Left lung (tissue), 14 donors: ENCODE measurements at places on chromosomes 1 and 21. TPM values are rescaled to one million over a fixed set of nuclear protein-coding genes. Genes with fewer than 3 reads are reported as not detected.

SPATA45 gene
- total RNA-seq, result not detected

OR10J5 gene
- not detected for total RNA-seq

- H3K36me3 ChIP-seq, result no peaks in the 10 kb centered on the region
- H3K4me1 ChIP-seq, result peaks cover 20% of the 10 kb centered on the region
- H3K4me3 ChIP-seq, result no peak overlapping the region
- no peak overlapping the region for H3K27ac ChIP-seq
These were observed 11.6 kb upstream of the EPB41 start for GRCh38 chr1:28902738-28903137.

LCE3D gene
- total RNA-seq, result not detected

- no peak overlapping the region for H3K27ac ChIP-seq
- no peaks in the 10 kb centered on the region for H3K27me3 ChIP-seq
- H3K4me1 ChIP-seq, result no peaks in the 10 kb centered on the region
- H3K36me3 ChIP-seq, result no peaks in the 10 kb centered on the region
- DNase-seq, result no peak
These were observed 5.5 kb downstream of the ZBTB18 start for GRCh38 chr1:244056577-244056976.

- peak overlapping the region; percentile 48 for H3K27ac ChIP-seq
- H3K36me3 ChIP-seq, result no peaks in the 10 kb centered on the region
- DNase-seq, result peak; percentile 92
- H3K4me3 ChIP-seq, result peak overlapping the region; percentile 30
- peaks cover 17% of the 10 kb centered on the region for H3K27me3 ChIP-seq
- no peaks in the 10 kb centered on the region for H3K4me1 ChIP-seq
These were observed 58.0 kb downstream of the RBM11 start for GRCh38 chr21:14273736-14274538.

SLC27A3 gene
- 56.5 TPM for total RNA-seq

DNA sequence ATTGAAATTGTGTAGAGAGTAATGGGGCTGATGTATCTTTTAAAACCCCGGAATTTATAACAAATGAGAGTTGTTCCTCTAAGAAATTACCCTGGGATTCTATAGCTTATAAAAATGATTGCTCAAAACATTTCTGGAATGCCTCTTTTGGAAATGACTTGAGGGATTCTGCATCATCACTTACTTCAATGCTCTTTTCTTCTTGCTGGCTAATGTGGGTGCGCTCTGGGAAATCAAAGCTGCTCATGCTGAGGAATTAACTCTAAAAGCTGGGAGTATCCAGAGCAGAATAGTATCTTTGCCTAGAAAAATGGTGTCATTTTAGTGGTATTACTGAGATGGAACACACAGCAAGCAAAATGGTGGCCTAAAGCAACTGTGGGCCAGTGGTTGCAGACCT lies 23.0 kb upstream of the TBX15 start:
- no peak overlapping the region for H3K27ac ChIP-seq
- H3K27me3 ChIP-seq, result peaks cover 48% of the 10 kb centered on the region
- H3K36me3 ChIP-seq, result no peaks in the 10 kb centered on the region
- DNase-seq, result no peak
- H3K4me1 ChIP-seq, result peaks cover 6% of the 10 kb centered on the region

DNA sequence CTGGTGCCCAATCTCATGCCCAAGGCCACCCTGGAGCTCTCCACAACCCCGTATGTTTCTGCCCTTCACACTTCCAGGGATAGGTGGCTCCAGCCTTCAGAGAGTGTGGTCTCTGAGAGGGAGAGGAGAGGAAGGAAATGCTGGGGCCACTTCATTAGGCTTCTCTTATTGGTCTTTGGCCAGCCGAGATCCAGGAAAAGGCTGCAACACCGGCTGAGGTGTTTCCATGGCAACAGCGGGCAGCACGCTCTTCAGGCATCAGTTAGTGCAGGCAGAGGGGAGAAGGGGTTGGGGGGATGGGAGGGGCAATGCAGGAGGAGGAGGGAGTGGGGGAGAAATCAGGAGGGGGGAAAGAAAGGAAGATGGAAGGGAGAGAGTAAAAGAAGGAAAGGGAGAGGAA lies 275.1 kb upstream of the GJB5 start:
- no peak for DNase-seq
- no peak overlapping the region for H3K4me3 ChIP-seq
- H3K4me1 ChIP-seq, result no peaks in the 10 kb centered on the region
- no peaks in the 10 kb centered on the region for H3K36me3 ChIP-seq

C1orf116 gene
- 101 TPM for total RNA-seq

ARHGEF19 gene
- 10.4 TPM for total RNA-seq

NUDT4B gene
- 2.5 TPM for total RNA-seq

PLEKHN1 gene
- 3.8 TPM for total RNA-seq

GRCh38 chr1:226029093-226029496 lies 30.0 kb upstream of the SDE2 start:
- no peaks in the 10 kb centered on the region for H3K36me3 ChIP-seq
- H3K4me1 ChIP-seq, result no peaks in the 10 kb centered on the region
- DNase-seq, result no peak
- H3K27ac ChIP-seq, result peak overlapping the region; percentile 65

DNA sequence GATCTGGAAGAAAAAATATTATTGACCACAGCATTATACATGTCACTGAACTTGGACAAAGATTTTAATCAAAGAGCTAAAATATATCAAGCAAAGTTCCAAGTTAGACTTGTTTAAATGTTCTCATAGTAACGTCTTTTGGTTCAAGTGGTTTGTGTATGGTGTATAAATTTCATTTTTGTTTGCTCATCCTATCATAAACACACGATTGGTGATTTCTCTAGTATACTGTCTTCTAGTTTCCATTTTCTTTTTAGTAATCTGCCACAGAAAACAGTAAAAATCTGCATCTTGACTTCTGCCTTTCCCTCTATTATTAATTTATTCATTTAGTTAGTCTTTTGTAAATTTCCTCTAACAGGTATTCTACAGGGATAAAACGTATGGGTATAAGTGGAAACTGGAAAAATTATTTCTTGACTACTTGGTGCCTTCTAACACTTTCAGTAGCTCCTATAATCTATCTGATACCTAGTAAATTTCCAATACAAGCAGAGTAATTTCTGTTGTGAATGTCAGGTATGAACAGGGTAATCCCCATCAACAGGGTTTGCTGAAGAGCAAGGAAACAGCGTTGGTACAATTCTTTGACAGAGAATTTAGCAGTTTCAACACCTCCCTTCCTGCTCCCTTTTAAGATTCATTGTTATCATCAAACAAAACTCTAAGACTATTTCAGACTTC lies 268.0 kb downstream of the PTPRC start:
- peaks cover 9% of the 10 kb centered on the region for H3K4me1 ChIP-seq
- no peak for DNase-seq
- H3K36me3 ChIP-seq, result no peaks in the 10 kb centered on the region
- H3K27ac ChIP-seq, result no peak overlapping the region
- no peaks in the 10 kb centered on the region for H3K27me3 ChIP-seq

DBT gene
- 22.6 TPM for total RNA-seq

GRCh38 chr1:93692026-93692425 lies 10.4 kb upstream of the BCAR3 start:
- no peaks in the 10 kb centered on the region for H3K27me3 ChIP-seq
- H3K4me1 ChIP-seq, result peaks cover 8% of the 10 kb centered on the region
- no peak overlapping the region for H3K27ac ChIP-seq

DNA sequence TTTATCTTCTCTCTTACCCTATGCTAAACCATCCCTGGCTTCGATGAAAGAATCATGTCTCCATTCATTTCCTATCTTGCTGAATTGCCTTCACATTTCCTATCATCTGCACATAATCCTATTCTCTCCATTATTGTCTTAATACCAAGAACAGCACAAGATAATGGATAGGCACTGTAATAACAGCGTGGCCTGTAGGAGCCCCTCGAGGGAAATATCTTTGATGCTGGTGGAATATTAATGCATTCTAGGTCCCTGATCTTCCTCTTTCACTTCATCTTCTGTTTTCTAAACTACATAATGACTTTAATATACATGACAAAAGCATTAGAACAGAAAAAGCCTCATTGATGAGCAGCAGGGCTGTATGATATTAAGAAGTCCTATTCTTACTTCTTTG lies 720.6 kb downstream of the RWDD3 start:
- no peak overlapping the region for H3K27ac ChIP-seq
- H3K36me3 ChIP-seq, result no peaks in the 10 kb centered on the region
- no peak overlapping the region for H3K4me3 ChIP-seq

VWA1 gene
- 147 TPM for total RNA-seq

DNA sequence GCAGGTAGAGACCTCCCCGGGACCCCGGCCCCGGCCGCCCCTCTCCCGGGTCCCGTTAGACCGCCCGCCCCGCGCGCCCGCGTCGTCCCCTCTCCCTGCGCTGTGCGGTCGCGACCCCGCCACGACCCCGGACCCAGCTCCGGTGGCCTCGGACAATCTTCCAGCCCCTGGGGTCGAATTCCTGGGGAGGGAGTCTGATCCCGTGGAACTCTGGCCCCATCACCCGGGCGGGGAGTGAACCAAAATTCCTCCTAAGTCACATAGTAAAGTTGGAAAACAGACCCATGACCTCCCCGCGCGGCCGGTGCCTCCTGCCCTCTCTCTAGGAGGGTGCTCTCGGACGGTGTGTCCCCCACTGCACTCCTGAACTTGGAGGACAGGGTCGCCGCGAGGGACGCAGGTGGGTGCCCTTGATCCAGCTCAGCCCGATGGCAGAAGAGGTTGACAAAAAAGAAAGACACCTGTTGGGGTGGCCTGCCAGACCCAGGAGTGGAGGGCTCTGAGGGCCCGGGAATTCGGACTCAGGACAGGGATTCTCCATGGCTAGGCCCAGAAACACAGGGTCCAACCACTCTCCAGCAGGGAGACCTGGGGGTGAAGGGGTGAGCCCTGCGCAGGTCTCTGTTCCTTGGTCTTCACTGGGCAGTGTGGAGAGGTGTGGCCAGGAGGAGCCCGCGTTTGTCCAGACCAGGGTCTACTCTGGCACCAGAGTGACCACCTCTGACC lies 451 bp downstream of the ADAMTSL4 start:
- H3K4me1 ChIP-seq, result peaks cover 64% of the 10 kb centered on the region
- DNase-seq, result peak; percentile 82
- H3K27ac ChIP-seq, result peak overlapping the region; percentile 89
- H3K36me3 ChIP-seq, result peaks cover 13% of the 10 kb centered on the region
- H3K4me3 ChIP-seq, result peak overlapping the region; percentile 58

GRCh38 chr1:53629101-53629691 lies 109.8 kb downstream of the GLIS1 start:
- H3K4me3 ChIP-seq, result no peak overlapping the region
- DNase-seq, result no peak
- H3K27me3 ChIP-seq, result no peaks in the 10 kb centered on the region
- H3K4me1 ChIP-seq, result no peaks in the 10 kb centered on the region
- H3K36me3 ChIP-seq, result no peaks in the 10 kb centered on the region

PPIH gene
- 26.6 TPM for total RNA-seq

COL6A1 gene
- total RNA-seq, result 322 TPM

DNA sequence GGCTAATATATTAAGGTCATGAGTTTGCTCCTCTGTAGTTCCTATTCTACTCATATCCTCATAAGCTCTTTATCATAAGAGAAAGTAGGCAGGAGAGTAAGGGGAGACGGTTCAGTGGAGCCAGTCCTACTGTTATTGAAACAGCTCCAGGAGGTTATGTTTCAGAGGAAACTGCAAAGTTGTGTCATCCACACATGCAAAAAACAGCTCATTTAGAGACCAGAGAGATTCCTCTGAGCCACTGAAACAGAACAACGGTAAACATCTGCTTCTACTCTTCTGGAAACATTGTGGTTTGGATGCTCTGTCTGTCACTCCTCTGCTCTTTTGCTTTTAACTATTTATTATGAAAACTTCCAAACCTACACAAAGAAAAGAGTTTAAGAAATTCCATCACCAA lies 66.3 kb upstream of the PPP2R5A start:
- no peak overlapping the region for H3K4me3 ChIP-seq
- H3K4me1 ChIP-seq, result peaks cover 9% of the 10 kb centered on the region
- H3K27ac ChIP-seq, result peak overlapping the region; percentile 34
- no peak for DNase-seq
- H3K36me3 ChIP-seq, result no peaks in the 10 kb centered on the region

- H3K4me1 ChIP-seq, result peaks cover 11% of the 10 kb centered on the region
- H3K27me3 ChIP-seq, result no peaks in the 10 kb centered on the region
- DNase-seq, result no peak
These were observed 24.0 kb downstream of the TEX35 start for GRCh38 chr1:178536844-178537371.

GRCh38 chr1:22506130-22506692 lies 54.6 kb downstream of the ZBTB40 start:
- H3K4me3 ChIP-seq, result no peak overlapping the region
- no peak for DNase-seq
- no peaks in the 10 kb centered on the region for H3K4me1 ChIP-seq
- H3K27me3 ChIP-seq, result no peaks in the 10 kb centered on the region

C1orf115 gene
- 17.0 TPM for total RNA-seq

DNA sequence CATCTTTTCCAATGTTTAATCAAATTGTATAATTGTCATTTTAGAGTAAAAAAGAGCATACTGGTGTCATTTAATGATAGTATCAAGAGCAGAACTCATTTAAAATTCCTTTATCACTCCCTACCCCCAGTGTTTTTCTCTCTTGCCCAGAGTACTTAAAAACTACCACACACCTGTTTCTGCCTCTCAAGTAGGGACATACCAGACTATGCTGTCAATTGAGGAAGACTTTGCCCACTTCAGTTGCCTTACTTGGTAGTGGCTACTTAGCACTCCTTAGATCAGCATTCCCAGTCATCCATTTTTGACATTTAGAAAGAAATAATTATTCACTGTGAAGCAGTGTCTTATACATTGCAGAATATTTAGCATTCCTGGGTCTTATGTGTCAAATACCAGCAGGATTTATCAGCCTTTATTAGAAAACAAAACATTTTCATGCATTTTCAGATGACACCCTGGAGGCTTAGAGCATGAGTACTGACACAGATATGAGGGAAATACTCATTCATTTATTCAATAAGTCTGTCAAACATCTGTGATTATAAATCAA lies 127.5 kb upstream of the RGS1 start:
- no peaks in the 10 kb centered on the region for H3K36me3 ChIP-seq
- no peaks in the 10 kb centered on the region for H3K4me1 ChIP-seq
- H3K27ac ChIP-seq, result no peak overlapping the region
- H3K27me3 ChIP-seq, result no peaks in the 10 kb centered on the region
- DNase-seq, result no peak
- no peak overlapping the region for H3K4me3 ChIP-seq

MPZ gene
- 4.8 TPM for total RNA-seq

DNA sequence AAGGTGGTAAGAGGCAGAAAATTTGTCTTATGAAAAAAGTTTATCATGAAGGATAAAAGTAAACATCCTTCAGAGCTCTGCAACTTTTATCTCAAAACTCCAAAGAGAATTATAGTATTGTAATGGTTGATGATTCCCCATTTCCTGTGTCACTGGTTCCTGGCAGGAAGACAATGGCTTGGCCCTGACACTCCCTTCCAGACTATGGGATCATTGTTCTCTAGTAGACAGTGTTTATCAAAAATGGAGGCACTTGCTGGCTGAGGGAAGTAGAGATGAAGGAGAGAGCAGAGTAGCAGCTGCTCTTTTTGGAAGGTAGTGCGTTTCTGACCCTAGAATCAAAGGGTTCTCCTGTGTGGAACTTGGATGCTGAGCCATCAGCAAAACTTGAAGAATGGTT lies 145.9 kb upstream of the ATP1B1 start:
- no peak overlapping the region for H3K27ac ChIP-seq
- no peaks in the 10 kb centered on the region for H3K36me3 ChIP-seq
- no peak for DNase-seq
- H3K4me3 ChIP-seq, result no peak overlapping the region

GRCh38 chr1:204931313-204931712 lies 60.7 kb downstream of the NFASC start:
- H3K36me3 ChIP-seq, result no peaks in the 10 kb centered on the region
- no peak for DNase-seq
- H3K4me3 ChIP-seq, result no peak overlapping the region
- no peaks in the 10 kb centered on the region for H3K27me3 ChIP-seq
- no peaks in the 10 kb centered on the region for H3K4me1 ChIP-seq

GRCh38 chr1:63731117-63732043 lies 42.4 kb upstream of the ROR1 start:
- DNase-seq, result peak; percentile 61
- H3K27me3 ChIP-seq, result no peaks in the 10 kb centered on the region
- H3K4me1 ChIP-seq, result no peaks in the 10 kb centered on the region
- no peak overlapping the region for H3K27ac ChIP-seq
